ENCODE measurements at places on chromosomes 6 and 20.

DNA sequence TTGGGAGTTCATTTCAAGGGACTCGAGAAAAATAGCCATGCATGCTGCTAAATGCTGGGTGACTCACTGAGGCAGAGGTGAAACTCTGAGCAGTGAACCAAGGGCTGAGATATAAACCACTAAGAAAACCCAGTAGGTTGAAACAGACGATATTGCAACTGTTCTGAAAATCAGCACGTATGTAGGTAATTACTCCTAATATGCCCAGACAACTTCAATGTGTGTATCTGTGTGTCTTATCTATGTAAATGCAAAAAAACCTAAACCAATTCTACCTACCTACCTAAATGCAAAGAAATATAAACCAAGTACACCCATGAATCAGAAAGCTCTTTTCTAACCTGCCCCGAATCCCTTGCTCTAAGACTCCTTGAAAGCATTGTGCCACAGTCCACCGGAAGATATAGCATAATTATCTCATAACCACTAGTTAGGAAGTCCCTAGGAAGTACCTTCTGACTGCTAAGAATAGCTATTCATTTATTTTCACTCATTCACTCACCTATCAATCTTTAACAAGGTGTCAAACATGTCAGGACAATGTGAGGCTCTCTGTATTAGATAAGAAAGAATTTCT, 458.7 kb upstream of the RUNX2 start:
- no peak for DNase-seq

DNA sequence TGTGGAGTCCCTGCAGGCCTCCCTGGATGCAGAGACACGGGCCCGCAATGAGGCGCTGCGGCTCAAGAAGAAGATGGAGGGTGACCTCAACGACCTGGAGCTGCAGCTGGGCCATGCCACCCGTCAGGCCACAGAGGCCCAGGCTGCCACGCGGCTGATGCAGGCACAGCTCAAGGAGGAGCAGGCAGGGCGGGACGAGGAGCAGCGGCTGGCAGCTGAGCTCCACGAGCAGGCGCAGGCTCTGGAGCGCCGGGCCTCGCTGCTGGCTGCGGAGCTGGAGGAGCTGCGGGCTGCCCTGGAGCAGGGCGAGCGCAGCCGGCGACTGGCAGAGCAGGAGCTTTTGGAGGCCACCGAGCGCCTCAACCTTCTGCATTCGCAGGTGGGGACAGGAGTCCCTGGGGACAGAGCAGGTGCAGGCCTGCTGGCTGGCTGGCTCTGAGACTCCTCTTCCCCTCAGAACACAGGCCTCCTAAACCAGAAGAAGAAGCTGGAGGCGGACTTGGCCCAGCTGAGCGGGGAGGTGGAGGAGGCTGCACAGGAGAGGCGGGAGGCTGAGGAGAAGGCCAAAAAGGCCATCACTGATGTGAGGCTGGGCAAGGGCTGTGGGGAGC, 44.7 kb downstream of the MYH7B start:
- DNase-seq, result no peak

GRCh38 chr6:119346936-119347335, 2.6 kb downstream of the MAN1A1 start:
- DNase-seq, result no peak

GRCh38 chr6:124463271-124463670, 499.0 kb upstream of the RNF217 start:
- DNase-seq, result no peak

DNA sequence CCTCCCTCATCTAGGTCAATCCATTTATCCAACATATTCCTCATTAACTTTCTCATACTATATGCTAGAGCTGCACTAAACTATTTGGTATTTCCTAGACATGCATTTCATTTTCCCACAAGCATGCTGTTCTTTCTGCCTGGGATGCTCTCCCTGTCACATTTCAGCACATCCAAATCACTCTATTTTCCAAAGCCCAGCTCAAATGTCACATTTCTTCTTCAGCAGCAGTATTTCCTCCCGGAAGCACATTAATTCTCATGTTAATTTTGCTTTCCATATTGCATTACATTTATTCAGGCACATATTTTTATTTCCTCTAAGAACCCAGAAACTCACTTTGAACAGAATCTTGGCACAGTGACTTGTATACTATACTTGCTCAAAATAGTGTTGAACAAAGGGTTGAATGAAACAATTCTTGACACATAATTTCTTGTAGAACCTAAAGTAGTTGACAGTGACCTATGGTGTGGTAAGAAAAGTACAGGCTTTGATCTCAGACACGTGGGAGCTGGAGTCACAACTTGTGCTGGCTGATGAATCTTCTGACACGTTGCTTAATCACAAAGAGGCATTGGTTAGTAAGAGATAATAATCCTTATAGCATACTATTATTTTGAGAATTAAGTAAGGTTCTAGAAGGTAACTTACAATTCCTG, 30.8 kb upstream of the CD2AP start:
- DNase-seq, result no peak

- no peak for DNase-seq
Observed at GRCh38 chr6:166174031-166174430, 6.4 kb upstream of the TBXT start.

- no peak for DNase-seq
Observed at GRCh38 chr6:47334334-47334733, 24.6 kb upstream of the TNFRSF21 start.

DNA sequence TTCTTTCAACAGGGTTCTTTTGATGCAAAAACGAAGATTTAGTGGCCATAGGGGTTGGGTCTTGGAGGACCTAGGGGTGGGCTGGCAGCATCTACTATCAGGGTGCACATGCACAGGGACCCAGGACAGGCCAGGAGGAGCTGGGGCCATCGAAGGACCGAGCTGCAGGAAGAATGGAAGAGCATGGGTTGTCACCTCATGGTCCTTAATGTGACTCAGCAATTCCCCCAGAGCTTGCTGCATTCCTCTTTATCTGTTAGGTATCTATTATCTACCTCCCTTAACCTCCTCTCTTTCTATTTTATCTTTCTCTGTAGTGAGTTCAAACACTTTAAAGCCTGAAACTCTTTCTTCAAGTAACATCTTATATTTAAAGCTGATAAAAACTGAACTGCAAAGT, 167.0 kb downstream of the AIG1 start:
- DNase-seq, result no peak

DNA sequence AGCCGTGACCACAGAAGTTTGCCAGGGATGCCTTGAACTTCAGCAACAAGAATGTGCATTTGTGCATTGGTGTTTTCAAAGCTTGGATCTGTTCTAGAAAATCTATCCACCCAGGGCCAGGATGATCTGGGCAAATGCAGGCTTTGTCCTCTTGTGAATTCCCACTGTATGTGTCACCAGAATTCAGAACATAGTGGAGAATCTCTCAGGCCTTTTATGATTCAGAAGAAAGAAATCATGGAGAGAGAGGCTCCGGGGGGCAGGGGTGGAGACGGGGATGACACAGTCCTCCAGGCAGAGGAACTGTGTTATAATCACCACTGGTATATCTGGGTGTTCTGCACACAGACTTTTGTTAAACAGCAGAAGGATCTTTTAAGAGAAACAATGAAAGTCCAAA, 304.1 kb downstream of the CDH4 start:
- DNase-seq, result no peak

DNA sequence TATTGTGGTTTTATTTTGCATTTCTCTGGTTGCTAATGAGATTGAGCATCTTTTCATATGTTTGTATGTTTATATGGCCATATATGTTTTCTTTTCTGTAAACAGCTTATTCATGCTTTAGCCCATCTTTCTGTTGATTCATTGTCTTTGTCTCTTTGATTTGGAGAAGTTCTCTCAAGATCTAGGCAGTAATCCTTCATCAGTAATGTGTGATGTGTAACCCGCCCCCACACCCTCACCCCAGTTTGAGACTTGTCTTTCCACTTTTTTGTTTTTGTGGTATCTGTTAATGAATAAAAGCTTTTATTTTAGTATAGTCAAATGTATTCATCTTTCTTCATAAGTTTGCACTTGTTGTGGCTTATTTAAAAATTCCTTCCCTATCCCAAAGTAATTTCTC, 26.0 kb downstream of the ZC3H12D start:
- DNase-seq, result no peak

DNA sequence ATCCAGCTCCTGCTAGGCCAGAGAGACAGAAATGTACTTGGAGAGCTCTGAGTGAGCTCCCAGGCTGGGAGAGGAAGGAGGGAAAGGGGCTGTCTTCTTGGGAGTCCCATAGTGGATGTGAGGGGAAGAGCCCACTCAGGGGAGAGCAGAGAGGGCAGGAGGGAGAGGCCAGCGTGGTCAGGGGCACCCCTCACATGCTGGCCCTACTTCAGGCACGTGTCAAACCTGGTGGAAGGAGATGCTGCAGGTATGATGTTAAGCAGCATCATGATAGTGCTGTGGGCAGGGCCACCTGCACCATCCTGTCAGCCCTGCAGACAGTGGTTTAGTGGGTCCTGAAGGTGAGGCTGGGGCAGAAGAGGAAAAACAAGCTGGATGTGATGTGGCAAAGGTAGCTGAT, 265.4 kb upstream of the RNF24 start:
- no peak for DNase-seq

- DNase-seq, result no peak
Observed at GRCh38 chr20:50309280-50309763, 118.7 kb downstream of the CEBPB start.

GRCh38 chr20:18197382-18198070, 59.9 kb downstream of the KAT14 start:
- no peak for DNase-seq

GRCh38 chr6:96794980-96795379, 42.3 kb downstream of the GPR63 start:
- DNase-seq, result no peak

- DNase-seq, result no peak
Observed at GRCh38 chr20:62159839-62160238, 16.3 kb downstream of the SS18L1 start.

Measured in HL-60 (cell line).